ENCODE measurements at places on chromosomes 6 and 20.

DNA sequence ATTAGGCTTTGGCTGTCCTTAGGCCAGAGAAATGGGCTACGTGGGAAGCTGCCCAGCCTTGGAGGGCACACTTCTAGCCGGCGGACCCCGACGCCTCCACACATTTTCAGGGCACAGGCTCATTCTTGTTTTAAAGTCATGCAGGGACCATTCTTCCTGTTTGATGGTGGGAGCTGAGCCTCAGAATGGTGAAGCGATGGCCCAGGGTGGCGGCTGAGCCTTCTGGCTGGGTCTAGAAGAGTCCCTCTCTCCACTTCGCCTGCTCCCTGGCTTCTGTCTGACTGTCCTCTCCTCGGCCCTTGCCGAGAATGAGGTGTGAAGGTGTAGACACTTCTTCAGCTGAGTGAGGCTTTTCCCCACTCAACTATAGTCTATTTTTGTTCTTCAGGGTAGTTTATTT is 114.4 kb downstream of the SULF2 start:
- no peak for DNase-seq

DNA sequence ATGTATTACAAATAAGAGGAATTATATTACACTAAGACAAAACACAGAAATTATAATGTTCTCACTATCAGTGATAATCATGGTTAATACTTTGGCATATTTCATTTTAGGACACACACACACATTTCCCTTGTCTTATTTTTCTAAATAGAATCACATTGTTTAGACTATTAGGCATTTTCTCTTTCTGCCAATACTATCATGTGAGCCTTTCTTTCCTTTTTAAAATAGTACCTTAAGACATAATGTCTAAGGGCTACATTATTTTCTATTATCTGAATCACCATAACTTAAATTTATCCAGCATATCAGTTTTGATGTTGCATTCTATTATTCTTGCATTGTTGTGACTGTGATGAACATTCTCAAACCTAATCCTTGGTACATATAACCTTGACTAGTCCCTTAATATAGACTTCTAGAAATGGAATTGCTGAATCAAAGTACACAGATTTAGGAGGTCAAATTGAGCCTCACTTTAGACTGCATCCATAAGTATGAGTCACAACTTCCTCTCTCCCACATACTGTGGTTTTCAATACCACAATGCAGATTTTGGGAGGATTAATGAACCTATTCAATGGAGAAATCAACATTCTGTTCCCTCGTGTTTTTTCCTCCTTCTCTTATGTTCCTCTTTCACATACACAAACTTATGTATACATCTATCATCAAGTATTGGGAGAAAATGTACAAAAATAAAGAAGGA is 212.6 kb downstream of the MOXD1 start:
- peak; percentile 72 for DNase-seq

DNA sequence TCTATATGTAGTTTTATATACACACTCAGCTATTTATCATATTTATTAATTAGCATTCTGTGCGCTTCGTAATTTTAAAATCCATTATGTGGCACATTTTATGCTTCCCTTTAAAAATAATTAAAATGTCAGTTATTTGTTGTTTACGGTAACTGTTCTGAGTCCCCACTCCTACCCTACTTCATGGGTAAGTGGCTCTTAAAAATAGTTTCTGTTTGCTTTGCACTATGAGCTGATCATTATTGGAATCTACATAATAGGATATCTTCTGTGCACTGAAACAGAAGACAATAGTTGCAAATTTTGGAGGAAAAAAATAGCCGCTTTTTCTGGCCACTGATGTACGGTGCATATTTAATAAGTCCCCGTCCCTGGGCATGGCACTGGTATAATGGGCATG is 25.2 kb downstream of the LCA5 start:
- no peak for DNase-seq

DNA sequence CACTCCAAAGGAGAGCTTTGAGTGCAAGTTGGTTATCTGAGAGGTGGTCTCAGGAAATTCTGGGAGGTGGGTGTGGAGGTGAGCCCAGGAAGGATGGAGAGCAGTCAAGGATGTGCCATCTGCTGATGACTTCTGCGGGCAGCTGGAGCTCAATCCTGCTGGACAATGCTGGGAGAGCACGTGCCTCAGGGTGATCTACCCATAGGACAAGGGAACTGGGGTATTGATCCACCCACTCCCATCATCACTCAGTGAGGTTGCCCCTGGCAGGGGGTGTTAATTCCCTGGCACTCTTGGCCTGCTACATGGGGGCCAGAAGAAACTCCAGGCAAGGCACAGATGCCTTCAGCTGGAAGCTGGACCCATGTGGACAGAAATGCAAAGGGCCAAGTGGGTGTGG is 7.1 kb upstream of the ZBP1 start:
- no peak for DNase-seq

- DNase-seq = no peak
These were observed 27.6 kb downstream of the HCK start for GRCh38 chr20:32079655-32080109.

DNA sequence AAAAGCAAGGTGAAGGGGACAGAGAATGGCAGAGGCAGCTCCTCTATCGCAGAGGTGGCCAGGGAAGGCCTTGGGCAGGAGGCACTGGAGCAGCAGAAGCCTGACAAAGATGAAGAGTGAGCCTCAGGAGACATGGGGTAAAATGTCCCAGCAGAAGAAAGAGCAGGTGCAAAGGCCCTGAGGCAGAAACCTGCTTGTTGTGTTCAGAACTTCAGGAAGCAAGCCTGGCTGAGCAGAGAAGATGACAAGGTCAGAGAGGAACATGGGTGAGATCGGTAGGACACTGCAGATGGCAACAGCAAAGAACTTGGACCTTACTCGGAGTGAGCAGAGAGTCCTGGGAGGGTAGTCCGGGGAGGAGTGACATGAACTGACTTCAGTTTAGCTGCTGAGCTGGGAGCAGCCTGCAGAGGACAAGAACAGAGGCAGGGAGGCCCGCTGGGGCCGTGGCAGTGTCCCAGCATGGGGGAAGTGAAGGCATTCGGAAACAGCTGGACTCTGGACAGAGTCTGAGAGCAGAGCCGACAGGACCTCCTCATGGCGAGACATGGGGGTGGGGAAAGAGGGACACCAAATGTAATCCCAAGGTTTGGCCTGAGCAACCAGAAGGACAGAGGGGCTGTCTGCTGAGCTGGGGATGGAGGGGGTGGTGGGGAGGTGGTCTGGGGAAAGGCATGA is 106.3 kb downstream of the PREX1 start:
- DNase-seq = no peak

GRCh38 chr6:42279966-42280629 is 62.4 kb upstream of the MRPS10 start:
- DNase-seq = peak; percentile 35

- DNase-seq = no peak
These were observed 461.3 kb downstream of the GJA1 start for GRCh38 chr6:121896771-121897170.

- no peak for DNase-seq
These were observed 118.7 kb downstream of the NFATC2 start for GRCh38 chr20:51423810-51424209.

GRCh38 chr6:146426516-146426915 is 117.1 kb upstream of the RAB32 start:
- no peak for DNase-seq

DNA sequence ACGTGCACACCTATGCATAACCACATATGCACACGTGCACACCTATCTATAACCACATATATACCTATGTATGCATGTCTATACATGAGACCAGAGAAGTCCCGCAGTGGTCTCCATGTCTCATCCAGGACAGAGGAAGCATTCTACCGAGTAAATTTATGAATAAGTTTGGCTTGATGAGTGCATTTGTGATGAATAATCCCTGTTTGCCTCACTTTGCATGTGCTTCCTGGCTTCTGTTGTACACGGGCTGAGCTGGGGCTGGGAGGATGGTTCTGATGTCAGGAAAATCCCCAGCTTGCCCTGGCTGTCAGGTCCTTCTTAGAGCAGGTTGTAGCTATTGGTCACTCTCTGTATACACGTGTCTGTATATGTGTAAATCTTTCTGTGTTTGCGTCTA is 157.6 kb upstream of the RPS6KA2 start:
- no peak for DNase-seq

- no peak for DNase-seq
These were observed 14.0 kb downstream of the EPB41L2 start for GRCh38 chr6:131048933-131049515.

DNA sequence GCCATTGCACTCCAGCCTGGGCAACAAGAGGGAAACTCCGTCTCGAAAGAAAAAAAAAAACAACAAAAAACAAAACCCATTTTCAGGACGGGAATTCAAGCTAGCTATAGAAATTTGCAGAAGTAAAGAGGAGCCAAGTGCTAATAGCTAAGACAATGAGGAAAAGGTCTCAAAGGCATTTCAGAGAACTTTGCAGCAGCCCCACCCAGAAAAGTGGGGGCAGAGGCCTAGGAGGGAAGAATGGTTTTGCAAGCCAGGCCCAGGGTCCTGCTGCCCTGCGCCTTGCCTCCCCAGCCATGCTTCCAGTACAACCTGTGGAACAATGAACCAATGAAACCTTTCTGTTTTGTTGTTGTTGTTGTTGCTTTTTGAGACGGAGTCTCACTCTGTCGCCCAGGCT is 38.3 kb upstream of the SAMHD1 start:
- no peak for DNase-seq

DNA sequence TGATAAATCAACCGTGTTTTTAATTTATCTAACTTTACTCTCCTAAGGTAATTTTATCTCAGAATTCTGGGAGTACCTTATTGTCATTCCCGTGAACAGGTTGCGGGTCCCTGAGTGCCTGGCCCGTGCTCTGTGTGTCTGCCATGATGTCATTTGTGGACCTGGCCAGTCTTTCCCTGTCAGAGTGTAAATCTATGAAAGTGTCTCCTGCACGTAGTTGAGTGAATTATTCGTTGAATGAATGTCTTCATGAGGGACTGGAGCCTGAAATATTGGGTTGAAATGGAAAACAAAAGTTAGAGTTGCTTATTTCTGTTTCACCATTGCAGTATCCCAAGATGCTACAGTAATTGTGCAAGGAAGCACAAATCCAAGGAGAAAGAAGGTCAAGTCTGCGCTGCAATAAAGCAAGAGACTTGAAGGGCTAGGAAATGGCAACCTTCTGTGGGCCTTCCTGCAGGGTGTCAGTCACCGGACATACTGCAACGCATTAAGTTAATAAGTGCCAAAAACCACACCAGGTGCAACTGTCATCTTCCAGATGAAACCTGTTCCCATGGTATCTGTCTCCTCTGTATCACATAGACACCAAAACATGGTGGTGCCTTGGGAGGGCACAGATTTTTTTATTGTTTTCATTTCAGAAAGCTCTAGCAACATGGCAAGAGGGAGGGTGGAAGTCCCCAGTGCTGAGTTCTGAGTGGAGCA is 135.5 kb downstream of the ZDHHC14 start:
- no peak for DNase-seq

DNA sequence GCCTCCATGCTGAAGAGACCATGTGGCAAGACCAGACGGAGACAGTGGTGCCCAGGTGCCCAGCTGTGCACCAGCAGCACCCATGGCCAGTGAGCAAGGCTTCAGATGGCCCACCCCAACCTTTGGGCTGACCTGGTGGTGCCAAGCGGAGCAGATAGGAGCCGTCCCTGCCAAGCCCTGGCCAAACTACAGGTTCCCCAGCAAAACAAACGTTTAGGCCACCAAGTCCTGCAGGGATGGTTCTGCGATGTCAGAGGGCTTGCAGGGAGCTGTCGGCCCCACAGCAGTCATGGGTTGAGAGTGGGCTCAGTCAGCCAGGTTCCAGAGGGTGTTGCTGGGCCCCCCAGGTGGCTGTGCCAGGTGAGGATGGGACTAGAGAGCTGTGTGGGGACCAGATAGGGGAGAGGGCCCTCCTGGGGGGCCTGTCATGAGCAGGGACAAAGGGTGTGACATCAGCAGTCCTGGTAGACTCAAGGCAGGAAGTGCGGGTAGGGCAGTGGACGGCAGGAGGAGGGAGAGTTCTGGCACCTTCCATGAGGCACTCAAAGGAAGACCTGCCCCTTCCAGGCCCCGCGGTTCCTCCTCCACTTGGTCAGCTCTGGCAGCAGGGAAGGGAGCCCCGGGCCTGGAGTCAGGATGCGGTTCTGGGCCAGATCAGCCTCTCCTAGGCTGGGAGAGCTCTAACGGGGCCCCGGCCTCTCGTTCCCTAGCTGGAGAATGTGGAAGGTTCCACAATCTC is 342.4 kb downstream of the ZFAND3 start:
- no peak for DNase-seq

GRCh38 chr6:10884245-10884972 is 2.4 kb upstream of the SYCP2L start:
- DNase-seq = no peak

- DNase-seq = no peak
These were observed 258.7 kb upstream of the ID4 start for GRCh38 chr6:19578481-19578880.

DNA sequence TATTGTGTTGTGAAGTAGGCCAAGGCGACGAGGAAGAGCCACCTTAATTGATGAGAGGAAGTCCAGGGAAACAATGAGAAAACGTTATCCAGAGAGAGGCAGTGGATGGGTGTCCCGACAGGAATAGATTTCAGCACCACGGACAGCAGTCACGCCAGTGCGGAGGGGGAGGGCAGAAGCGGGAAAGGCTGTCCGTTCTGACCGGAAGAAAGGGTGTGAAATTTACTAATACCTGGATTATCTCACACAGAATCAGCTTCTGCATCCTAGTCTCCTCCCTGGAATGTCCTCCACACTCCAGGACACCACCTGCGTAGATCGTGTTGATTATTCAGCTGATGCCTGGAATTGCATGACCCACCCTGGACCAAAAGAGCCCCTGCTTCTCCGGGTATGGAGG is 7.4 kb upstream of the BPIFA3 start:
- peak; percentile 55 for DNase-seq

- peak; percentile 86 for DNase-seq
These were observed 15.7 kb downstream of the NRSN2 start for GRCh38 chr20:362271-363254.

GRCh38 chr20:48697845-48698491 is 129.8 kb downstream of the PREX1 start:
- peak; percentile 82 for DNase-seq

GRCh38 chr6:29853245-29853644 is 25.6 kb downstream of the HLA-G start:
- no peak for DNase-seq

DNA sequence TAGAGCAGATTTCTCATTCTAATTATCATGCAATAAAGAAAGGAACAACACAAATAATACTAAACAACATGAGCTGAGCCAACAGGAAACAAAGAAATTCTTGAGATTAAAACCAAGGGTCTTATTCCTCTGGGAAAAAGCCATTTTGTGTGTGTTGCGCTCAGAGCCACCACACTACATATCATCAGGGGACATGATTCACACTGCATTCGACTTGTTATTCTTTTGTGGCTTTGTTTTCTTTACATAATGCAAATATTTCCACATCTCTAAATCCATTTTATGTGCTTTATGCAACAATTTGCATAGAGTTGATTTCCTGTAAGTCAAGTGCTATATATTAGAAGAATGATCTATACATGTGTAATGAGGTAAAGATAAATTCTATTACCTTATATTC is 719.6 kb downstream of the TBC1D32 start:
- no peak for DNase-seq
